Lower lobe of right lung (tissue), 2 donors: ENCODE measurements at places on chromosomes 2 and 18. TPM values are rescaled to one million over a fixed set of nuclear protein-coding genes. Genes with fewer than 3 reads are reported as not detected.
A peak's percentile ranks its signal among the peaks of the same experiment; 100 is the strongest.

GRCh38 chr2:155689791-155690190 is 642.7 kb downstream of the NR4A2 start:
- no peak for DNase-seq

The CRYGA gene
- total RNA-seq, result not detected

The SPHKAP gene
- 0.06 TPM for total RNA-seq

DNA sequence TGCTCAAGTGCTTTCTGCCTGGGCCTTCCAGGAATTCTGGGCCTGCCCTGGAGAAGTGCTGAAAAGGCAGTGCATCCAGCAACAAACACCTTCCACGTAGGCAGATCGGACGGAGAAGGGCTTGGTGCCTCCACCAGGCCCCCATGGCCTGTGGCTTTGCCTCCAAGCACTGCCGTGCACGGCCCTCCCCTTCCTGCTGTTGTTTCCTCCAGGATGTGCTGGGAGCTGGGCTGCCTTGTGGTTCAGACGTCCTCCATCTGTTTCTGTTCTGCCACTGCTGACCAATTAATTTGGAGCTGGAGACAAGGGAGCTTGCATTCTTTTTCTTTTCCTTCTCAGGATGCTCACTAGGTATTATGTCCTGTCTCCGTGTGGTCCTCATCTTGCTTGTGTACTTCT is 197.0 kb downstream of the HRH4 start:
- no peak for DNase-seq

GRCh38 chr2:62527478-62528210 is 21.6 kb upstream of the TMEM17 start:
- DNase-seq, result no peak

The IL36A gene
- total RNA-seq, result not detected

DNA sequence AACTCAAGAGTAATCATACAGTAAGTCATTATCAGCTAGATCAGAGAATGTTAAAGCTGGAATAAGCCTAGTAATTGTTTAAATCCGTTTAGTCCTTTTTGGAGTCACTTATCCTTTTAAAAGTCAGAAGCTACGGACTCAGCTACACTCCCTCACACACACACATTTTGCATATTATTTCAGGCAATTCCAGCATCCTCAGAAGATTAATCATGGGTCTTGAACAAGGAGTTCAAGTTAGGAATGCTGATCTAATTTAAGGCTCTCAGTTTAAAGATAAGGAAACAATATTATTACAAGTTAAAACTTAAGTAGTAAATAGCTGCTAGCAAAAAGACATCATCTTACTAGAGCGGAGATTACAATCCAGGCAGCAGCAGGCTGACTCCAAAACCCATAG is 74.3 kb downstream of the GTF3C3 start:
- DNase-seq, result no peak

The CLHC1 gene
- 15.2 TPM for total RNA-seq

GRCh38 chr2:232966122-232966521 is 46.9 kb downstream of the NGEF start:
- DNase-seq, result no peak

- DNase-seq, result no peak
These were observed 64.0 kb upstream of the ZEB2 start for GRCh38 chr2:144583741-144584453.

DNA sequence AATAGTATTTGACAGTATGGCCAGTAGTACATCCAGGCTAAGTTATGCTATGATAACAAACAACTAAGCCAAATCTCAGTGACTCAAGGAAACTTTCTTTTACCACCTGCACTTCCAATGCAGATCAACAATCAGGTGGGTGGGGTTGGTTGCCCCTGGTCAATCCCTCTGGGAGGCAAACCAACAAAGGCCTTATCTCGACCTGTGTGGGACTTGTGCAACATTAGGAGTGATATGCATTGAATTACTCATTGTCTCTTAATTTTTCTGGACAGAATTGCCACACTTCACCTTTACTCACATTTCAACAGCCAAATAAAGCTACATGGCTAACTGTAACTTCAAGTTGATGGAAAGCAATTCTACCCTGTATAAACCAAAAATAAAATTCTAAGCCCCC is 1049.3 kb upstream of the CDH2 start:
- DNase-seq, result no peak

DNA sequence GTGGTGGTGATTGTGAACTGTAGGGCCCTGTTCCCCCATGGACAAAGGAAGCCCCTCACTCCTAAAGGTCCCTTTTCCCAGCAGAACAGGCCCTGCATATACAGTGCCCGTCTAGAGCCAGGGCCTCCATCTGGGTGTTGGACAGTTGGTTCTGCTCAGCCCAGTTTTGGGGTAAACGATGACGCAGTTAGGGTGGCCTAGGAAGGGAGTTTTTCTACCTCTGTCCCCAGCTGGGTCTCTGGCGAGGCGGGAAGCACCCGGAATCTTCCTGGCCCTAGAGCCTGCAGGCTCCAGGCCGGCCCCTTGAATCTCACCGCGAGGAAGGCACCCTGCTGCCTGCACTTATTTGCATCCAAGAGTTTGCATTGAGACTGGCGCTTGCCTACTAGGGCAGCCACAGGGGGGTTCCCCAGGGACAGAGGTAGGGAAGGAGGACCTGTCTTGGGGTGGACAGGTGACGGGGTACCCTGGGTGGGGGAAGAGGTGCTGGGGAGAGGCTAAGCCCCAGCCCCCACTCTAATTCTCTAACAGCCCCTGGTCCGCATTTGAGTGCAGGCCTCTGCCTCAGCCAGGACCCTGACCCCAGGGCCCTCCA is 529 bp upstream of the MTA3 start:
- peak; percentile 49 for DNase-seq

GRCh38 chr2:164764996-164765395 is 76.6 kb downstream of the COBLL1 start:
- DNase-seq, result no peak

DNA sequence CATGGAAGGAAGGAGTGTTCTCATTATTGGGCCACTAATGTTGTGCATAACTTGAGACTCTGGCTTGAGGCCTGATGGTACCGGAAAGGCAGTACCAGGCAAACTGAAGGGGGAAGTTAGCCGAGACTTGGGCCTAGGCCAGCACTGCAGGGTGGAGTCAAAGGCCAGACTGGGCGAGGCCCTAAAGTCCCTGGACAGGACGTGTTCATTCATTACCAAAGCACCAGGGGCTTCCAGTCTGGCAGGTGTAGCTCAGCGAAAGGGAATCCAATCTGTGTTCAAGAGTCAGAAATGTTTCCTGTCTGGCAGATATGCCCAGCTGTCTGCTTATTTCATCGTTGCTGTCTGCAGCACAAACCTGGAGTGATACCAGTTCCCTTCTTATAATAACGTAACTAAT is 4.7 kb upstream of the ITSN2 start:
- peak; percentile 92 for DNase-seq

- DNase-seq, result no peak
These were observed 50.1 kb downstream of the GALR1 start for GRCh38 chr18:77299706-77300105.

The DPYSL5 gene
- total RNA-seq, result not detected

GRCh38 chr2:149902081-149902480 is 314.5 kb upstream of the MMADHC start:
- DNase-seq, result no peak

GRCh38 chr18:67092141-67092540 is 424.4 kb downstream of the DSEL start:
- no peak for DNase-seq

GRCh38 chr18:58866773-58867150 is 2.1 kb downstream of the ZNF532 start:
- no peak for DNase-seq

DNA sequence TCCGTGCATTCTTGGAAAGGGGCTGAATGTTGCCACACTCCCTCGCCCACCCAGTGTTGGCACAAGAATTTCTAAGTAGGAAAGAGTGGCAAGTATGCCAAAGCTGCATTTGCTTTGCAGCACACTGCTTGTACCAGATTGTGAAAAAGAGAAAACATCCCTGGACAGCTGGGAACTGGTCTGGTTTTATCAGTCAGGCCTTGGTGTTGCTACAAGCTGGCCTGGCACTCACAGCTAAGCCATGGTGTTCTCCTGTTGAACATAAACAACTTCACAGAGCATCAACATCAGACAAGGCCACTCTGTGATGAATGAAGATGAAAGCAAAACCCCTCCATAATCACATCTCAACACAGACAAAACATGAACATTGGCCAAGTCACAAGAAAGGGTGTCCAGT is 4.2 kb upstream of the TRABD2A start:
- no peak for DNase-seq

DNA sequence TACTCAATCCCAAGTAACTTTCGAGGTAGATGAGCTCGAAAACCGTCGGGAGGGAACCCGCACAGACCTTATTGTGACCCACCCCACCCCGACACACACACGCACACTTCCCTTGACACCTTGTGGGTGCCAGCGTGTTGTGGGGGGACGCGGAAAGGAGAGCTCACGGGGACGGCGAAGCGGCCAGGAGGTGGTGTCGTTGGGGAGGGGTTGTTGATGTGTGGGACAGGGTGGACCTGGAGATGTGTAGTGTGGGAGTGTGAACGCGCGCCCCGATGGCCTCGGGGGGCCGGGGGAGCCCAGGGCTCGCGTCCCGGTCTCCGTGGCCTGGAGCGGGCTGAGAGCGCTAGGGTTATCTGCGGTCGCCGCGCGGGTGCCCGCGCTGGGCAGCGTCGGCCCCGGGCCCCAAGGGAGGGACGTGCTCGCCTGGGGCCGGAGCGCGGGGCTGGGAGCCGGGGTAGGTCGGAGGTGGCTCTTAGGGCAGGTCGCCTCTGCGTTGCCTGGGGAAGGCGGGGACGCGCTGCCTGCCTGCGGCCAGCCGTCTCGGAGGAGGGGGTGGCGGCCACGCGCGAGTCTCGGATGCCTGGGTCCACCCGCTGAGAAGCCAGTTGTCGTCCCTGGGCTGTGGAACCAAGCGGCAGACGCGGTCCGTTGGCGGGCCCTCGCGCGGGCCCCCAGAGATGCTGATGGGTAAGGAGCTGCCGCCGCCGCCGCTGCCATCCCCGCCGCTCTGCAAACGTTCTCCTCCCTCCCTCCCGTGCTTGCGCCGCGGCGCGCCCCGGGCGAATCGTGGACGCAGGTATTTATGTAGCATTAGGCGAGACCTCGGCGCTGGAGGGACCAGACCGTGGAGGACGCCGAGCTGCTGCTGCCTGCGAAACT is 1.6 kb downstream of the KLHL29 start:
- DNase-seq, result peak; percentile 57

The COPS7B gene
- total RNA-seq, result 31.2 TPM

- DNase-seq, result no peak
These were observed 49.9 kb upstream of the RTN4 start for GRCh38 chr2:55099878-55100820.

DNA sequence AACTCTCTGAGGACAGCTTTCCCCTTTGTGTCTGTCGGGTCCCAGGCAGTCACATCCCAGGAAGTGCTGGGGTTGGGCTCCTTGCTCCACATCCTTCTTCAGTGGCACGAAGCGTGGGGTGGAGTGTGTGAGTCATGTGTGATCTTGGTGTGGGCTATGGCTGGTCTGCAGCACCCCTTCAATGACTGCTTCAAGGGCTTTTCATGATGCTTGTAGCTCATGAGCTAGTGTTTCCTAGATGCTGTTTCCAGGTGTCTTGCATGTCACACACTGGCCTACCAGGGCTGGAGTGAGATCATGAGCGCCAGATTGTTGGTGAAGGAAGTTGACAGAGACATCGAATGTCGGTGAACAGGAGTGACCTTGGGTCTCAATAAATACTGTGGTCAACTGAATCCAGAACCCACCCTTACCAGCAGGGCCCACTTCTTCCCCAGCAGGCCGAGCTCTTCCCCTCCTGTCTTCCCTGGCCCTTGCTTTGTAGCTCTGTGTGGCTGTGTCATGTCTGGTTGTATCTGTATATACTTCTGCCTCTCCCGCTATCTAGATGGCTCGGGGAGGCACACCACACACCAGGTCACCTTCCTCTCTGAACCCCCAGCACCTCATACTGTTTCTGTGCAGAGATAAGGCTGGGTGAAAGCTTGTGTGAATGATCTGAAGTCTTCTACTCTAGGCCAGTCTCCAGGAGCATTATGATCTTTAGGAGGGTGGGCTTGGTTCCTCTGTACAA is 3.8 kb downstream of the C2orf92 start:
- DNase-seq, result no peak

The ACTR3 gene
- total RNA-seq, result 269 TPM

The MC2R gene
- not detected for total RNA-seq

DNA sequence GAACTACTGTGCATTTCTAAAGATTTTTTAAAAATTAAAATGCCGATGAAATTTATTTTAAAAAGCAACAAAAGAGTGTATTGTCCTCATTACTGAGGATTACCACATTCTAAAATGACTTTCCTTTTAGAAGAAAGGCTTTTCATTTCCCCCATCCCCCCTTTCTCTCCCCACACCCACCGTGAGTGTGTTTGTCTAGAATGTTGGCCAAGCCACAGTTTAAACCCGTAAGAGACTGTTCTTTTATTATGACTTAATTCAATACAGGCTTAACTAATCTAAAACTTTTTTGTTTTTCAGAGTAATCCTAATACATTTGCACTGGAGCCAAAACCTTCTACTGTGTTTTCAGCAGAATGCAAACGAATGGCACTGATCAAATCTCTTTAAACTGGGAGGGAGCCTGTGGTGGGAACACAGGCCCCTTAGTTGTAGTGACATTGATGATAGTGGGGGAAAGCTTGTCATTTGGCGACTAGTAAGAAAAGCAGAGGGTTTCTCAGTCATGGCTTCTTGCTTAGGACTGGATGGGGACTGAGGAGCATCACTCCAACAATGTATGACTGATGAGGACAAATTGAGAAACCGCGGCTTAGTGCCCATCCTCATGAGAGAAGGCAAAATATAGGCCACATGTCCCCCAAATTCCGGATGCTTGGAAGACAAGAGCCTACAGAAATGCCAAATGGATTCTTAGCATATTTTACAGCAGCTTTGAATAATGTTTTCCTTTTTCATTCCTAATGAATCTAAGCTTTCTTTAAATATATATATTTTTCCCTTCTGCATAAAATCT is 154.0 kb upstream of the SMIM21 start:
- no peak for DNase-seq

The POTEJ gene
- not detected for total RNA-seq

- DNase-seq, result no peak
These were observed 20.8 kb downstream of the BAZ2B start for GRCh38 chr2:159595410-159596046.

- no peak for DNase-seq
These were observed 1.7 kb downstream of the EN1 start for GRCh38 chr2:118845522-118846441.

DNA sequence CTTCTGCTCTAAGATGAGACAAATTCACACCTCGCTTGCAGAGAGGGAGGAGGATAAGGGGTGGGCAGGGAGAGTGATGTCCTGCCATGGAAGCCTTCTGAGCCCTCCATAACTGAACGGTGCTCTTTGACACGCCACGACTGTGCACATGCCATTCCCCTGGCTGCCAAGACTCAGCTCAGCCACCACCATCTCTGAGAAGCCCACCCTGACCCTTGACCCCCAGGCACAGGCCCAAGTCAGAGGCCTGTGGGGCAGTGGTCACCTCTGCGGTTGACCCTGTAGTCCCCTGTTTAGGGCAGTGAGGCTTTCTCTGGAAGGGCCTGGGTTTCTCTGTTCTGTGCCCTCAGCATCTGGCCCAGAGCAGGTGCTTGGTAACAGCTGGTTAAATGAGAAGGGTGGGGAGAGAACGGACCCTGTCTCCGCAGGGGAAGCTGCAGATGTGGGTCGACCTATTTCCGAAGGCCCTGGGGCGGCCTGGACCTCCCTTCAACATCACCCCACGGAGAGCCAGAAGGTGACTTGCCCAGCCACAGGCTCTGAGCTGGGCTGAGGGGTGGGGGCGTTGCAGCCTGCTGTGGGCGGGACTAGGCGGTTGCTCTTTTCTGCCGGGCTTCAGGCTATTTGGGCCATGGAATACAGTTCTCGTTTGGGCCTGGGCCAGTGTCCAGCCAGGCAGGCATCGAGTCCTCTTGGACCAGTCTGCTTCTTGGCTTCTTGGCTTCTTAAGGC is 215.1 kb downstream of the DYSF start:
- DNase-seq, result no peak
